ENCODE measurements at places on chromosomes 3 and 15.

GRCh38 chr3:63090656-63091055 is 187.5 kb upstream of the SYNPR start:
- no peak for DNase-seq

DNA sequence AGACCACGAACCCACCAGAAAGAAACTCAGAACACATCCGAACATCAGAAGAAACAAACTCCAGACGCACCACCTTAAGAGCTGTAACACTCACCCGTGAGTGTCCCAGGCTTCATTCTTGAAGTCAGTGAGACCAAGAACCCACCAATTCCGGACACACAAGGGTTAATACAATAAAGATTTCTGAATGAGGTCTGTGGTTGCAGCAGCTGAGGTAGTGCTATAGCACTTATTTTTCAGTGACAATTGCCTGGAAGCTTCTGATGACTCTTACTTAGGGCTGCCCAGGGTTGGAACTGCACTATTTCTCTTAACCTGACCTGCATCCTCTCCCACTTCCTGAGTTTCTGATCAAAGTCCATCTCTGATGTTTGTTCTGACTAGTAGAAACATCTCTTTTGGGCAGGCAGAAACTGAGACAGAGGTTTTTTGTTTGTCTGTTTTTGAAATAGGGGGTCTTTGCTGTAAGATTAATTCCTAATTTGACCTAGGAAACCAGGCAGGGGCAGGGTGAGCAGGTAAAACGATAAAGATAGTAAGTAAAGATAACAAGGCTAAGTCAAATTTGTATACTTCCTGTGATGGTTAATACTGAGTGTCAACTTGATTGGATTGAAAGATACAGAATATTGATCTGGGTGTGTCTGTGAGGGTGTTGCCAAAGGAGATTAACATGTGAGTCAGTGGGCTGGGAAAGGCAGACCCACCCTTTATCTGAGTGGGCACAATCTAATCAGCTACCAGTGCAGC is 169.1 kb downstream of the GAP43 start:
- no peak for DNase-seq

GRCh38 chr3:194306109-194306686 is 44.9 kb downstream of the CPN2 start:
- no peak for DNase-seq

DNA sequence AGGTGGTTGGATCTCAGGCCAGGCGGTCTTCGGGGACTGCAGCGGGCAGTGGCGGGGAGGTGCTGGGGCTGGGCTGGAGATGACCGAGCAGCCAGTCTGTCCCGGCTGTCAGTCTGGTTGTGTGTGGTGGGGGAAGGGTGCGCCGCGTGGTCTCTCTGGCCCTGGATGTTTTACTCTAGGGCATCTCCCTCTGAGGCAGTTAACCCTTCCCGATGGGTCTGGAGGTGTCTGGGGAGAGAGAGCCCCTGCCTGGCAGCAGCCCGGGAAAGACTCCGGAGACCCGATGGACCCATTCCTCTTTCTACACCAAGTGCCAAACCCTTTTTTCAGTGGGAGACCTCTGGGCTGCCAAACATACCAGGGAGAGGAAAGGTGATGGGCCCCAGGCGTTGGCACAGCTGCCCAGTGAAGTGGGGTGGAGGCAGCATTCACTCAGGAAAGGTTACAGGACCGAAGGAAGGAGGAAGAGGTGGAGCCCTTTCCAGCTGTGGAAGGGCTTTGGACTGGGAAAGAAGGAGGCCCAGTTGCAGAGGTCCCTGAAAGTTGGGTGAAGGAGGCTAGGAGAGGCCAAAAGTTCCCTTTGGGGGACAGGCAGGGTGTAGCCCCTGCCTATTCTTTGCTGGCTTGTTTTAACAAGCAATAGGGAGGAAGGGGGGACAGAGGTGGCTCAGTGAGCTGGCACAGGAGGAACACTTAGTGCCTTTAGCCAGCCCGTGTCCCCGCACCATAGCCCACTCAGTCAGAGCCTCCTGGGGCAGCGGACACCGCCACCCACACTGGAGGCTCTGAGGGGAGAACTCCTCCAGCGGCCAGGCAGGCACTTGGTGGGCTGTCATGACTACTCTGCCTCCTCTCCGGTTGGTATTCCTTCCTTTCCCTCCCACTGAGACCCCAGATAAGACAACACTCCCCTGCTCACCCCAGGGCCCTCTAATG is 2.7 kb upstream of the BAHD1 start:
- DNase-seq: no peak

DNA sequence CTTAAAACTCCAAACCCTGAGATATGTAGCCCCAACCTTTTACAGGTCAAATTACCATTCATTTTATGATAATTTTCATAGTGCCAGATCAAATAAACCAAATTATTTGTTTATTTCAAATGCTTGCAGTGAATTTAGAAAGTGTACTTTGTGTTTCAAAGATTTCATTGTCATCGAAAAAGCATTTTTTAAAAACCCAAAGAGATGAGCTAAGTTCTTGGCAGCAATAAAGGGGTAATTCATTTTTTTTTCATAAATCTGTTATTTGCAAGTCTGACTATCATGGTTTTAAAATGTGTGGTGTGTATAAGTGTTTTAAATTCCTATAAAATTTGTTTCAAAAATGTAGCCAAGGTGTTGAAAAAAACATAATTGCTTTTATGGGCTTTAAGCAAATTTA is 17.2 kb downstream of the PTX3 start:
- DNase-seq: no peak

- no peak for DNase-seq
These were observed 7.5 kb upstream of the PHLDB2 start for GRCh38 chr3:111851511-111851954.

GRCh38 chr15:99976811-99977271 is 243.6 kb upstream of the LYSMD4 start:
- DNase-seq: no peak

- peak; percentile 84 for DNase-seq
These were observed 57.9 kb upstream of the DCUN1D1 start for GRCh38 chr3:183038221-183038620.

DNA sequence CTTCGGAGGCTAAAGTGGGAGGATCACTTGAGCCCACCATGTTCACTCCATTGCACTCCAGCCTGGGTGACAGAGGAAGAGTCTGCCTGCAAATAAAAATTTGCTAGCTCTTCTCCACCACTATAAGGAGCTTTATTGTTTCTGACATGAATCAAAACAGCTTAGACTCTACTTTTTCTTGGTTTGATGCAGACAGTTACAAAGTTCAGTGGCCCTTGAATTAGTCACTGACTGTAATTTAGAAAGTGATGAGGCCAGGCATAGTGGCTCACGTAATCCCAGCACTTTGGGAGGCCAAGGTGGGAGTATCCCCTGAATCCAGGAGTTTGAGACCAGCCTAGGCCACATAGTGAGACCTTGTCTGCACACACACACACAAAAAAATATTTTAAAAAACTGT is 172.4 kb upstream of the CGNL1 start:
- DNase-seq: no peak

GRCh38 chr3:156416846-156417558 is 137.9 kb downstream of the SSR3 start:
- DNase-seq: no peak

DNA sequence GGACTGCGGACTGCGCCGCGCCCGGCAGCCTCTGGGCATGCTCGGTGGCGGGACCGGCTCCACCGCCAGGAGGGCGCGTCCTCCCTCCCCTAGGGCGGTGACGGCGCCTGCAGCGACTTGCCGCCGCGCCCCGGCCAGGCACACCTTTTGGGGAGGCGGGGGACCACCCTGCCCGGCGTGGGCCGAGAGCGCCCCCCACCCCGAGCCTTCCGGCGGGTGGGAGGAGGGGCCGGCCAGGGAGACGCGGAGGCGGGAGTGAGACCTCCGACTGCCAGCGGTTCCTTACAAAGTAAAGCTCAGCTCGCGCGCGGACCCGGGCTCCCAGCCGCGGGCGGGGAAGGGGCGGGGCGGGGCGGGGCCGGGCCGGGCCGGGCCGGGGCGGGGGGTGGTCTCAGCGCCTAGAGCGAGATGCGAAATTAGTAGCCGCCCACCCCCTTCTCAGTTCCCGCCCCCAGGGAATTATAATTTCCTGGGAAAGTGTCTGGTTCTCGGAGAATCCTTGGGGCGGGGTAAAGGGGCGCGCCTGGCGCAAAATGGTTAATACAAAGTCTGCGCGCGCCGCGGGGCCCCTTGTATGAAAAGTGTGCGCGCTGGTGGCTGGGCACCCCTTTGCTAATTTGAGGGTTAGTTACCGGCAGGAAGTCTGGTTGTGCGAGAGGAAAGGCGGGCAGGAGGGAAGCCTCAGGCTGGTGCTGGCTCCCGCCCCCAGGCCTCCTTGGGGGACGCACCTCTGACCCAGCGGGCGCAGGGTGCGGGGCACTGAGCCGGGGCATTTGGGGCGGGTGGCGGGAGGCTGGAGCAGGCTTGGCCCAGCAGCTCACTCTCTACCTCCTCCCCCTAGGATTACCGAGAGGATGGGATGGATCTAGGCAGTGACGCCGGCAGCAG is 224.8 kb upstream of the IL12A start:
- peak; percentile 89 for DNase-seq

DNA sequence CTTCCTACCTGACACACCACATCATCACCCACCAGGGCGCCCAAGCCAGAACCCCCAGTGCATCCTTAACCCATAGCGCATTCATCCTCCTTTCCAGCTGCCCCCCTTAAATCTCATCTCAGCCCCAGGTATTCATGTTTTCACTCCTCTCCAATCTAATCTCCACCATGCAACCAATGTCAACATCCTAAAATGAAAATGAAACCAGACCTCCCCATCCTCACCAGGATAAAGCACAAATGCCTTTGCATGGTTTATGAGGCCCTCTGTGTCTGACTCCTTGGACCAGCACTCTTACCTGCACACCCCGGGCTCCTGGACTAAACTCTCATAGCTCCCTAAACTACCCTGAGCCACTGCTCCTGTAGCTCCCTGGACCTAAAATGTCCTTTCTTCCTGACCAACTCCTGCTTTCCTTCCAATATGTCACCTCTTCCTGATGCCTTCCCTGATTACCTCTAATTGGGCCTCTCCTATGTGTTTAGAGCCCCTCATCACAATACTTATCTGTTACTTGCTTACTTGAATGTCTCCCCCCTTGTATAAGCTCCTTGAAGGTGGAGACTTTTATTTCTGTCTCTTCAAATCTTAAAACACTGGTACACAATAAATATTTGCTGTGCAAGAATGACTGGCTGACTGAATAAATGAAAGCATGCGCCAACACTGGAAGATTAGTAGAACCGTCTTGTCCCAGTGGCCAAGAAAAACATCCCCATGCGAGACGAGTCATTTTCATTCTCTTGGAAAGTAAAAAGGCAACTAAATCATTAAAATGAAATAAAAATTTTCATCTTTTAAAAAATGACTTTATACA is 142.5 kb downstream of the XXYLT1 start:
- DNase-seq: no peak

DNA sequence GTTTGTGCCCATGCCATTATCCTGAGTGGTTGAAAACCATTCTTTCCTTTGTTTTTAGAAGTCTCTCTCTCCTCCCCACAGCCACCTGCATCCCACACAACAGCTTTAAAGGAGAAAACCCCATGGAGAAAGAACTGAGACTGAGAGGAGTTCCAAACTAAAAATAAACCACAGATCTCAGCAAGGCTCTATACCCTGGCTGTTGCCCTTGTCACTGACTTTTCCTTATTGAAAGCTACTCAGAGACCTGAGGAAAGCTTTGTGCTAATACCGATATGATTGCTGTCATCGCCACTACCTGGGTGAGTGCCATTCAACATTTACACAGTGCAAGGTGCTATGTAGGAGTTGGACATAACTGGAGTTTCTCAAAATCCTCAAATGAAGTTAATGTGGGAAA is 55.5 kb upstream of the RASGRP1 start:
- DNase-seq: no peak

- no peak for DNase-seq
These were observed 39.0 kb downstream of the IFT57 start for GRCh38 chr3:108183181-108183580.

- no peak for DNase-seq
These were observed 263.2 kb downstream of the CNTN3 start for GRCh38 chr3:74351213-74351612.

GRCh38 chr3:161879470-161879869 is 382.9 kb downstream of the OTOL1 start:
- no peak for DNase-seq

DNA sequence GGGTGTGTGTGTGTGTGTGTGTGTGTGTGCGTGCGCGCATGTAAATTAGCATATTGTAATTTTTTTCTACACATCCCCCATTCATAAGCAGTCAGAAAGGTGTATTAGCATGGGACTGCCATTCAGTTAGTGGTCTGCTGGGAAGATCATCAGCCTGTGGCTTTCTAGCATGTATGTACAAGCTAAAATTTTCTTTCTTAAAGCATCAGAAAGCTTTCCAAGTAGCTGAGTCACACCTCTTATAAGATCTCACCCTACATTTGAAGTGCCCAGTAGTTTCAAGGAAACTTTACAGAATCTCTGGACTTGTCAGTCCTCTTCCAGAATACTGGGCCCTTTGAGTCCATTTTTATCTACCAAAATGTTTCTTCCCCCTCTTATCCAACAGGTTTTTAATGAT is 411.4 kb upstream of the TPRG1 start:
- DNase-seq: no peak

DNA sequence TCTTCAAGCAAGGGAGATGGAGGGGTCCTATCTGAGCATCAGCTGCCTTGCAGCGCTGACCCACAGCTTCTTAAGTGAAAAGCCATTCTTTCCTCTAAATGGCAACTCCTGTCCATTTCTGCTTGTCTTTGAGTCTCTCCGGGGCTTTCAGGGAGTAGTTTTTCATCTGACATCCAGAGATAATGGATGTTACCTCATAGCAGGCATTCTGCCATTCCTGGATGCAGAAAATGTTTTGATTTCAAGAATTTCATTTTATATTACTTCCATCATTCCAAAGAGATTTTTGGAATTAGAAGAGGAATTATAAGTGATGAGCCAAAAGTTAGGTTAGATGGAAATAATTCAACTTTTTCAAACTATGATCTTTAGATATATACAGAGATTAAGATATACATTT is 44.9 kb upstream of the GABRG3 start:
- DNase-seq: no peak

GRCh38 chr3:142998439-142998838 is 2.9 kb upstream of the U2SURP start:
- DNase-seq: no peak

DNA sequence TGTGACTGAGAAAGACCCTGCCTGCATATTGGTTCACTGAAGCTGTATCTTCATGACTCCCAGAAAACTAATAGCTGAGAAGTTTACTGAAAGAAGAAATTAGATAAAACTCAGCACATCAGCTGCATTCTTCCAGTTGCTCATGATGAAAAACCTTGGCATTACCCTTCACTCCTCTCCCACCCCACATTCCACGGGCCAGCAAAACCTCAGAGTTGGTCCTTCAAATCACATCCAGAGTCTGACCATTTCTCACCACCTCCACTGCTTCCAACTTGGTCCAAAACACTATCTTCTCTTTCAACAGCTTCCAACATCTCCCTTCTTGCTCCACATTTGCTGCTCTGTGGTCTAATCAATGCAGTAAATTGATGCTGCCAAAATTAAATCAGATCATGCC is 97.1 kb downstream of the CD47 start:
- peak; percentile 16 for DNase-seq
